Activated CD4-positive, alpha-beta T cell treated with anti-CD3 and anti-CD28 coated beads, Interleukin-2, amount 50 U/mL, for 4 hours (primary cell): ENCODE measurements at places on chromosomes 1 and 21.

DNA sequence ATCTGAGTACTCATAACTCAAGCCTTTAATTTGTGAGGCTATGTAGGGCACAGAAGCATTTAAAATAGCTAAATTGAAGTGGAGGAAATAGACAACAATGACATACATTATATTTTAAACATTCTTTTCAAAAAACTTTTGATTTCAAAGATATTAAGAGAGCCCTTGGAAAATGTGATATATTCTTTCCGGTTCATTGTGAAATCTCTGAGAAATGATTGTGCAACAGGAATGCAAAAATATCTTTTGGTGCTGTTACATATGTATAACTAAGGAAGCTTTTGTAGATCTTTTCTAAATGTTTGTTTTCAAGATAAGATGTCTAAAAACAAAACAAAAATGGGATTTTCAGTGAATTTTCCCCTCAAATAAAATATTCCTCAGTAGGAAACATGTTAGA is 185.2 kb downstream of the LEPR start:
- no peak for DNase-seq

DNA sequence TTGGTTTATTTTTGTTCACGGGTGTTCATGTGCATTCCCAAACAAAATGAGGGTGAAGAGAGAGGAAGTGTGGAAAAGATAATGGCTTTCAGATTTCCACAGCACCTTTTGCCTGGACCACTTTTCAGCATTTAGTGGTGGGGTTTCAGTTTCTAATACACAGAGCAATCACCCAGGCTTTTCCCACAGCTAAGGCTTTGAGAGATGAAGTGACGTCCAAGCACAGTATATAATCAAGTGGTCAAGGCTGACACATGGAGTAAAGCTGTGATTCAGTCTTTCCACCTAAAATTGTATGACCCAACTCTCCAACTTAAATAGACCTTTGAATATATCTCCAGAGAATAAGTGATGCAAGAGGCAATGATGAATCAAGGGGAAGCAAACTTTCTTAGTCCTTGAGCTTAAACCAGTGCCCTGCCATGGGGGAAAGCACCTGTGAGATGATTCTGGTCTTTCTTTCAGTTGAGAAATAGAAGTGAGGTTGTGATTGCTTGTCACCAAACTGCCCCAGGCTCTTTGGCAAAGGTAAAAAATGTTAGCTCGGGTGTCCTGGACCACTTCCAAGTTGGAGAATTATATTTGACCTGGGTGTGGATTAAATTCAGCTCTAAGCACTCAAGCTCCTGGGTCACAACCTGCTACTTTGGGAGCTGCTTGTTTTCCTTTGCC is 2.4 kb upstream of the PIK3R3 start:
- DNase-seq: no peak

DNA sequence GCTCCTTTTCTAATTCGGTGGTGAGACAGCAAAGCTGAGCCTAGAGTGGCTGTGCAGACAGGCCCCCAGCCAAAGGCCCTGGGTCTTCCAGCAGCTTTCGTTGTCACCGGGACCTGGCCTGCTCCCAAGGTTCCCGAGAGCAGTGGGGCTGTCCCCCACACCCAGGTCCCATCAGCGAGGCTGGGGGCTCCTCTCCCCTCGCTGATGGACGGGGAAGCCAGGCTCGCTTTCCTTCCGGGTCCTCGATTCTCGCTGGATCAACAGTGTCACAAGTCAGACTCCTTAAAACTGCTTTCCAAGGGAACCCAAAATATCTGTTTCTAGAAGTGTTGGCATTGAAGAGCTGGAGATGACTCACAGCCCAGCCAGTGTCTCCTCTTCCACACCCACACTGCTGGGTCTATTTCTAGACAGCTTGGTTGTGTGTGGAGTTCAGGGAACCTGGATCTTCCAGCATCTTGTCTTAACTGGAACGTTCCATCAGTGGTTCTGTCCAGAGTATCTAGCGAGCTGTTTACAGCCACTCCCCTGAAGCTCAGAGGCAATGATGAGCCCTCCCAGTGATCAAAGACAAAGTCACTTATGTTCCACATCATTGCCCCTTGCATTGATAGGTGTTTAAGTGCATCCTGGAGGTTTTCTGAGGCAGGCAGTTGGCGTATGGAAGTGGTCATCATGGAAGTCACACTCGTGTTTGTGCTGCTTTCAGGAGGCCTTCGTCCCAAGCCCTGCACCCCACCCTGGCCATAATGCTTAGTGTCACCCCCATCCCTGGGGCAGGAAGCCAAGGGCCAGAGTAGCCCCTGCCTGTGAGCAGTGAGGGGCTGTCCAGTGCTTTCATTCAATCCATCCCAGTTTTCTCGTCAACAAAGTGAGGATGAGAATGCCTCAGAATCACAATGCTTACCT is 35.2 kb downstream of the RRP1 start:
- no peak for DNase-seq

DNA sequence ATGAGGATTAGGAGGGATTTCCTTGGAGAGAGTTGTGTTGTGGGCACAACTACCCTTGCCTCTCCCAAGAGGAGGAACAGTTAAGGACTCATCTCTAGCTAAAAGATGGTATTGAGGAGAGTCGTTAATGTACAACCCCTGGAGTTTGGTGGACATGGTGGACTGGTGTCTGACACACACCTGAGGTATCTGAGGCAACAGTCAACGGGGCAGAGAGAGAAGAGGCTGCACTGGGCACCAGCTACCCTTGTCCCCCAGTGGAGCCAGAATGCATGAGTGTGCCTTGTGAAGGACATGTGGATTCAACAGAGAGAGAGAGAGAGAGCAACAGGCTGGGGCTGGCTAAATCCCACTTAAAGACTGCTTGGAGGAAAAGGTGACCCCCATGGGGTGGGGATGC is 13.0 kb downstream of the RAB7B start:
- DNase-seq: no peak

GRCh38 chr1:230892018-230892491 is 23.7 kb upstream of the C1orf198 start:
- DNase-seq: no peak

- DNase-seq: peak; percentile 71
Measured at GRCh38 chr1:108646648-108647269, 14.1 kb downstream of the HENMT1 start.

GRCh38 chr1:32223683-32224082 is 1.5 kb downstream of the EIF3I start:
- DNase-seq: no peak

GRCh38 chr1:163240705-163241104 is 38.0 kb upstream of the RGS5 start:
- no peak for DNase-seq

DNA sequence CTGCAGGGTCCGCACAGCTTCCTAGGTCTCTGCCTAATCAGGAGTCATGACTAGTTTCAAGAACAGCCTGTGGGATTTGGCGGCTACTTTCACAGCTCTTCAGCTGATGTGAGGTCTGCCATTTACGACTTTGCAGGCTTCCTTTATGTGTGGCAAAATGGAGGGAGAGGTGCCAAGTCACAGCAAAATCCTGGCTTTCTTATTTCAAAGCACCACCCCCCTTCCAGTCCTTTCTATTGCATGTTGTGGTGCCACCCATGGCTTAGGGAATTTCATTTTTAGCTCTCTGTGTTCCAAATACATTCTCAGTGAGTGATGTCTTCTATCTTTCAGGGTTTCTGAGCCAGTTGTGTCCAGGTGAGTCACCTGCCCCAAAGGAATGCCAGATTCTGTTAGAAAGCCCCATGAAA is 75.1 kb upstream of the WLS start:
- no peak for DNase-seq

DNA sequence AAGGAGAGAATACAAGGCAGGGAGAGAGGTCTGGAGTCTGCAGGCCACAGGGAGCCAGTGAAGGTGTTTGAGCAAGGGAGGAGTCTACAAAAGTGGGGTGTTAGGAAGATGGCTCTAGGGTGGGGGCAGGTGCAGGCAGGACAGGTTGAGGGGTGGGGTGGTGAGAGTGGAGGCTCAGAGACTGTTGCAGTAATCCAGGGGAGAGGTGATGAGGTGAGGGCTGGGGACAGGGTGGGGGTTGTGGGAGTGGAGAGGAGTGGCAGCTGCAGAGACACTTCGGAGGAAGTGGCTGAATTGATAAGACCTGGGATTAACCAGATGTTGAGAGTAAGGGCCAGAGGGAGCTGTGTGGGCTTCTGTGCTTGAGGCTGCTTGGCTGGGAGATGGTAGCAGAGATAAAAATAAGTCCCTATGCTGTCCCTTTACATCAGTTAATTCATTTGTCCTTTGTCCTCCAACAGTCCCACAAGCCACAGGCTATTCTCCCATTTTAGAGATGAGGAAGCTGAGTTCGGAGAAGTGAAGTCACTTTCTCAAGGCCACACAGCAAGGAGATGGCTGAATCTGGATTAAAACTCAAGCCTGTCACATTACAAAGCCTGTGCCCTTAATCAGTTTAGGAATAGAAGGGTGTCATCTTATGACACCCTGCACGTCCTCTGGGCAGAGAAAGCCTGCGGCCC is 54.8 kb upstream of the SYNC start:
- no peak for DNase-seq

DNA sequence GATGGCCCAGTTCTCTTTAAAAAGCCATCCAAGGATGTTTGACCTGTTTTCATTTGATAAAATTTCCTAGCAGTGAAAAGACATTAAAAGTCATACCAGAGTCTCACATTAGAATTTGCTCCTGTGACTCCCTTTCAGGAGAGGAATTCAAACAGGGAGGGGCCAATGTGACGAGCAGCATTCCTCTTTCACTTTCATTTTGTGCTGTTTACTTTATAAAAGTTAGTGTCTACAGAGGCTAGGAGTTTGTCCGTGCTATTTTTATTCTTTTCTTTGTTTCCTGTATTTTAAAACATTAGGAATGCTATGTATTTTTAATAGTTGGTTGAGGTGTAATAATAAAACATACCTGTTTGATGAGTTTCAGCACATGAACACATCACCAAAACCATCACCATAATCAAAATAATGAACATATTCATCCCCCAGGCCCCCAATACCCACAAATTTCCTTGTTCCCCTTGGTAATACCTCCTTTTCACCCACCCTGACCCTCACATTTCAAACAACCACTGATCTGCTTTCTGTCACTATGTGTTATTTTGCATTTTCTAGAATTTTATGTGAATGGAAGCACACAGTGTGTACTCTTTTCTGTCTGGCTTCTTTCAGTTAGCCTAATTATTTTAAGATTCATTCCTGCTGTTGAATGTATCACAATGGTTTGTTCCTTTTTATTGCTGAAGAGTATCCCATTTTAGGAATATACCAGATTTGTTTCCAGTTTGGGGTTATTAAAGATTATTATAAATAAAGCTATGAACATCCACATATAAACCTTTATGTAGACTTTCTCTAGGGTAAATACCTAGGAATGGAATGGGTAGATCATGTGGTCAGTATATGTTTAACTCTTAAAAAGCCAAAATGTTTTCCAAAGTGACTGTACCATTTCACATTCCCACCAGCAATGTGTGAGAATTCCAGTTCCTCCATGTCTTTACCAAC is 129.5 kb downstream of the TENT5C start:
- DNase-seq: peak; percentile 23

DNA sequence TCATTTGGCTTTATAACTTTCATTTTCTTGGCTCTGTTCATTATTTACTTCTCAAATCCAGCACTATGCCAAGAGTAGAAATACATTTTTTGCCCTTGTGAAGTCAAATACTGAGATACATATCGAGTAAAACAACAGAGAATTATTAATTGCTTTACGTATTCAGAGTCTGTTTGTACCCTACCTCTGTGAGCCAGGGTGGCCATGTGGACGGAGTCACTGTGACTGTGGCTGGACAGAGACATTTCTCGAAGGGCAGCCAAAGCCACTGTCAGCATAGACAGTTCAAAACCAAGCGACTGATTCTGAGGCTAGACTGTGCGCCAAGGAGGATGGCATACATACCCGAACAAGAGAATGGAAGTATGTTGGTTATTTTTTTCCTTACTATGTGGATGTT is 391.0 kb upstream of the PROX1 start:
- DNase-seq: no peak

DNA sequence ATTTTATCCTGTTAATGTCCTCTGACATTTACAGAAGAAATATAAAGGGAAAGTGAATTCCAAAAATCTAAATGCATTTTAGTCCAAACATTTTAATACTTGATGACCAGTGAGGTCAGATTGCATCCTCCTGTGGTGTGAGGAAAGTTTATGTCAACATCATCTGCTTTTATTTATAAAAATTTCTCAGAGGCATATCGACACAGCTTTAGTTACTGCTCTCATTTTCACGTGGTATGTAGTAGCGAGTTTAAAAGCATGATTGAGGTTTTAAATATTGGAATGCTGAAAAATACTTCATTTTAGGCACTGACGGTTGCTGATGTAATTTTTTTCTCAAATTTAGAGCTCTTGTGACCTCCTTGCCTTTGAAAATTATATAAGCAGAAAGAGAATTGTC is 234.8 kb downstream of the HMCN1 start:
- DNase-seq: no peak

DNA sequence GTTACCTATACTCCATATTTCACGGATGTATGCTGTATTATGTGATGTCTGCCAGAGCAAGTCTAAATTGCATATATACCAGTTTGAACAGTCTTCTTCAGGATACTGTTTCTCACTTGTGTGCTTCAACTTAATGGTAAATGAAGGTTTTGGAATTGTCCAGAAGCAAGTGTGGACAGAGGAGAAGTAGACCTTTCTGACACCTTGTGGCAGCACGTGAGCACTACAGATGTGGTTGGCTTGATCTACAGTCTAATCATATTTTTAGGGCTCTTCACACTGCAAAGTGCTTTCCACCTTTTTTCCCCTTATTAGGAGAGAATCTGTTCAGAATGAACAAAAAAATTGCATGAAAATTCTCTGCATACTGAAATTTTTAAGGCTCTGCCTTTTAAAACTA is 10.9 kb downstream of the MORC3 start:
- DNase-seq: peak; percentile 38

- DNase-seq: no peak
Measured at GRCh38 chr1:16155537-16156410, at the start of gene EPHA2. TSS of gene EPHA2 (minus strand) at chr1:16156069. CDS start at chr1:16155932, 137 bp downstream.

GRCh38 chr1:207920444-207921021 is 9.6 kb upstream of the CD34 start:
- DNase-seq: no peak

DNA sequence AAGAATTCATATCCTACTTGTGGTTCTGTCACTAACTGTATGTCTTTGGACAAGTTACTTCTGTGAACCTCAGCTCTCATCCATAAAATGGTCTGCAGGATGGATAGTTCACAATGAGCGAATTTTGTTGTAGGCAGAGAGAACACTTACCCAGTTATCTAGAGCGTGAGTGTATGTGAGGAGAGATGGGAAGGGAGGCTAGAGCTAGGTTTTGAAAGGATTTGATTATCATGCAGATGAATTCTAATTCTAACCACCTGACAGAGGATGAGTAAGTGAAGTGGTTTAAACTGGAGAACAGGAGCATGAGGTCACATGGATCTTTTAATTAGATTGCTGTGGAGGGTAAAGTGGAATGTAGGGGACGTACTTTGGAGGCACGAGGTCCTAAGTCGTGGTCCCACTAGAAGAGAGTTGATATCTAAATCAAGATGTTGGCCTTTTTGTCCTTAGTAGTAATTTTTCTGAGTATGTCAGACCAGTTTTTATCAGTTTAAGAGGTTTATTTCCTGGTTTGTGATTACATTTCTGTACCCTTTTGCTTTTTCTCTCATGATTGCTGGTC is 5.0 kb downstream of the SUCO start:
- DNase-seq: no peak

GRCh38 chr1:60052601-60053000 is 21.0 kb downstream of the C1orf87 start:
- no peak for DNase-seq

GRCh38 chr21:32921632-32922230 is 104.0 kb upstream of the OLIG2 start:
- peak; percentile 23 for DNase-seq

- DNase-seq: no peak
Measured at GRCh38 chr1:101820071-101820470, 176.7 kb downstream of the OLFM3 start.

GRCh38 chr1:21631944-21632887 is 36.9 kb downstream of the RAP1GAP start:
- no peak for DNase-seq

GRCh38 chr1:115134850-115135480 is 45.7 kb upstream of the TSPAN2 start:
- DNase-seq: no peak
